ENCODE measurements at places on chromosomes 1 and 21. TPM values are rescaled to one million over a fixed set of nuclear protein-coding genes. Genes with fewer than 3 reads are reported as not detected.

- DNase-seq, result no peak
Observed at GRCh38 chr1:27130798-27131197, 24.1 kb downstream of the SLC9A1 start.

PRAMEF18 gene
- polyA plus RNA-seq, result not detected

CYP2J2 gene
- 2.4 TPM for polyA plus RNA-seq

- peak; percentile 46 for DNase-seq
Observed at GRCh38 chr1:15965228-15965767, 10.6 kb downstream of the ZBTB17 start.

DNA sequence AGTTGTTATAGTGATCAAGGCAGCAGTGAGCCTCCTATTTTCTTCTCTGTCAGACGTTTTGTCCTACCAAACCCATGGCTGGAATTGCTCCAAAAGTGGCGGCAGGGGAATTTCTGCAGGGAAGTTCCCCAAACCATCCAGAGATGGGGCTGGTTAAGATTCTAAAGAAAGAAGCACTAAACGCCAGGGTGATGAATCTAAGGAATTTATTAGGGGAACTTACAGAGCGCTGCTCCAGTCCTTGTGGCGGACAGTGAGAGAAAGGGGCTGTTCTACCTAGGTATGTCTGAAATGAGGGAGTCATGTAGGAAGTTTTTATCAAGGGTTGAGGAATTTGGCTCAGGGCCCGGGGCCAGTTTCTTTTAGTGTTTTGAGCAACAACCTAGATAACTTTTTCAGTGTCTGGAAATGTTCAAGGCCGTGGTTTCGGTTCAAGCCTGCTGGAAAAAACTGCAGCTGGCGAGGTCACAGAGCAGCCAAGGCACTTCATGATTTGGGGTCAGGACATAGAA lies 222.4 kb upstream of the B3GALT2 start:
- peak; percentile 35 for DNase-seq

DNA sequence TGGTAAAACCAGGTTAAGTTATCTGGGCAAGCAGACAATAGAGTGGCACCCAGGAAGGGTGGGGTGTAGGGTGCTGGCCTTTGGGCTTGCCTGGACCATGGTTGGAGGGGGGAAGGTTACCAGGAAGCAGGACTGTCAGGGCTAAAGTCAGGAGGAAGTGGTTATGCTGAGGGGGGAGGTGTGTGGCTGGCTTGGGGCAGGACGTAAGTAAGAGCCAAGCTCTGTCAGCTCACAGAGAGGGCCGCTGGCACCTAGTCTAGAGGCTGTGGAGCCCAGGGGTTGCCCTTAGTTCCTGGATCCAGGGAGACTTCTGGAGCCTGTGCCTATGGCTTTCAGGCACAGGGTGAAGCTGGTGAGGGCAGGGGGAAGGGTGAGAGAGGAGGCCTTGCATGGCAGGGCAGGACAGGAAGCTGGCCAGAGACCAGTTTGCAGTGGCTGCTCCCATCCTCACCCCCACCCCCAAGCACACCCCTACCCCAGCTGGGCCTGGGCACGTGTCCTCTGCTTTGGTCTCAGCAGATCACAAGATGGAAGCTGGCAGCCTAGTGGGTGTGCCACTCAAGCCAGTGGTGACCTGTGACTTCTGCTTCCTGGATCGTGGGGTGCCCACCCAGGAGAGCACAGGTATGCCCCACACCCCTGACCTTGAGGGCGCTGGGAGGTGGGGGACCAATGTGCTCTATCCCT lies 20.5 kb upstream of the SMYD3 start:
- DNase-seq, result no peak

Measured in psoas muscle (tissue), 8 donors.